ENCODE measurements at places on chromosomes 3 and 15.

DNA sequence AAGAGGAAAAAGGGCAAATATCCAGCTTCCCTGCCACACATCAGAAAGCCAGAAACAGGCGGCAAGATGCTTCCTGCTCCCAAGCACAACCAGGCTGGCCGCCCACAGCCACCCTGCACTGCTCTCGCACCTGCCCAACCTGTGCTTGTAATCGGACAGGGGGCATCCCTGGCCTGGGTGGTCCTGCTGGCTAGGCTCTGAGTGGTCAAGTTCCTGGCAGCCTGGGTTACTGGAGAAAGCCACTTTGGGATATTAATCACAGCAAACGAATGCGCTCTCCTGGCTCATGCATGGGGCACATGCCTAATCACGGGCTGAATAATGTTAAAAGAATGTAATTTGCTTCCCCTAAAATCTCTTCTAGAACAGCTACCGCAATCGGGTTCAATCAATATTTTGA is 442.4 kb downstream of the MCTP2 start:
- no peak for DNase-seq

DNA sequence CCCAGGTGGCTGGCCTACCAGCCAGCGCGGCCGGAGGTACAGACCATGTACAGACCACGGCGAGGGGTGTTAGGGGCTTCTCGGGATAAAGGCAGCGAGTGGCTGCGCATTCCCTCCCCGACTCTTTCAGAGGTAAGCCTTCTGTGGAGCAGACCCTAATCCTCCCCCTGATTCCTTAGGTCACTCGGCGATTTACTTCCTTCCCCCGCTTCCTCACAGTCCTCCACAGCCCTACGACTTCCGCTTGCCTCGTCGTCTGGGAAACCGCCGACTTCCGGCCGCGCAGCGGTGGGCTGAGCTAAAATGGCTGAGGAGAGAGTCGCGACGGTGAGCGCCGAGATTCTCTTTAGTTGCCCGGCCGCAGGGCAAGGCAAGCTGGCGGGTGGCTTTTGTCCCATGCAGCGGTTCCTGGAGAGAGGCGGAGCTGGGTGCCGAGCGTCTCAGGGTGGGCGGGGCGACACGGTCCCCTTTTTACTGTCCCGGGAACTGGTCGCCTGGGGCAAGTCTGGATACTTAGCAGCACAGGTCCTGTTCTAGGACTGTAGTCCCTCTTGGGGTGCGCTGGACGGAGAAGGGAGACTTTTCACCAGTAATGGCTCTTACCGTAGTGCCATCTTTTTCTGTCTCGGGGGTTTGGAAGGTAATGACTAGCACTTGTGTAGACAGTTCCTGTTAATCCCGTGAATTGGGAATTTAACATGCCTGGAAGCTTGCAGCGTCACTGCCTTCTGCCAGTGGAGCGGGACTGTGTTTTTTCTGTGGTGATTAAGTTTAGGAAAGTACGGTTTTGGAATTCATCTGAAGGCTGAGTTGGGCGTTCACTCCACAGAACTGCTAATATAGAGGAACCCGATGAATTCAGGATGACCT is at the start of the genes BBS4 and HIGD2B:
Gene BBS4, plus strand, starts transcription at position 283 of the 870 bp plus-strand sequence. Its CDS starts 21 bp downstream, at position 304.
Gene HIGD2B, minus strand, starts transcription at position 258 of the 870 bp plus-strand sequence. CDS start 9,808 bp downstream, outside the sequence.
- peak; percentile 97 for DNase-seq

GRCh38 chr3:157830556-157831236 is 275.5 kb downstream of the SHOX2 start:
- no peak for DNase-seq

DNA sequence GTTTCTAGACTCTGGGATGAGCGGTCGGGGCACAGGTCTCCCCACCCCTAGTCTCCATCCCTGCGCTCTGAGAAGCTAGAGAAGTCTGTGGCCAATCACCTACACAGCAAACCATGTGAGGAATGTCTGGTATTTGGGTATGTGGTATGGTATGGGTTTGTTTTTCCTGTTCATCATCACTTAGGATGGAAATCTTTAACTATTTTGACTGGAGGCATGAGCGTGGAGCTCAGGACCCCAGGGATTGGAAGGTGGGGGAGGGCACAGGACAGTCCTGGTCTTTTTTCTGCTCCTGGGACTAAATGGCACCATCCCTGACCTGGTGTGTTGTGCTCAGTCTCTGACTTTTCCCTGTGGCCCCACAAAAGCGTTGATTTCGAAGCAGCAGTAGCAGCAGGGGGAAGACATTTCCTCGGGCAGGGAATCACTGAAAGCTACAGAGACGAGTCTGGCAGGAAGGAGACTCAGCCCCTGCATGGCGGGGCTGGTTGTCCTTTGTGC is 191.7 kb upstream of the TPM1 start:
- no peak for DNase-seq

GRCh38 chr3:127967316-127967715 is 52.3 kb downstream of the KBTBD12 start:
- no peak for DNase-seq

DNA sequence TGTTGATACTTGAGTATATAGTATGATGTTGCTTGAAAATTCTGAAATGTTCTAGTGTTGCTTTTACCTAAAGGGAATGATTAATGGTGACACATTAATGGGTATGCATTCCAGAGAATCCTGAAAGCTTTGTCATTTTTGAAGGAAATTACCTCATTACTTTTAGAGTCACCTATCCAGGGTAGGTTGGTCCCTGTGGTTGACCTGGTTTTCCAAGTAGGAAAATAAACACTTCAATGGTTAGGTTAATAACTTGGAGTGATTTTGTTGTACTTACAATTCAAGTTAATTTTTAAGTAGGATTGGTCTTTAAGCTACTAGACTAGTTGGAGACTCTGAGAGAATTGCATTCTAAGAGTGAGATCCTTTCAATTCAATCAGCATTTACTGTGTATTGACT is 31.0 kb downstream of the MITF start:
- DNase-seq, result no peak

- DNase-seq, result no peak
These were observed 78.4 kb downstream of the B3GNT5 start for GRCh38 chr3:183331498-183331897.

GRCh38 chr3:128152419-128153155 is 694 bp upstream of the EEFSEC start:
- no peak for DNase-seq

GRCh38 chr3:43998370-43998835 is 243.3 kb upstream of the TOPAZ1 start:
- no peak for DNase-seq

DNA sequence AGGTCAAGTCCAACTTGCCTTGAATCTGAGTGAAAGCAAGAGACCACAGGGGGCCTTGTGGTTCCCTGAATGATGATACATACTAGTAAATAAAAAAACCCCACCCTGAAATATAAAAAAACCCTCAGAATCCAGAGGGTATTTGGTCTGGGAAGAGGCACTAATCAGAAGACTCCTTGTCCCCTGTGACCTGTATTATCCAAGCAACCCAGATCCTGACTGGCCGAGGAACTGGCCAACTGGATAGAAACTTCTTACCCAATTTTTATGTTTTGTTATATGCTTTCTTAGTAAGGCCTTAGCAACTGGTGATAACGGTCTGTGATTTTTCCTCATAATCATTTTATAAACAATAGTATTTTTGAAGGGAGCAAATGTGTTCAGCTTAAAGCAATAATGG is 17.5 kb downstream of the ABI3BP start:
- no peak for DNase-seq

GRCh38 chr3:122576174-122576940 is 1.1 kb upstream of the PARP15 start:
- peak; percentile 67 for DNase-seq

DNA sequence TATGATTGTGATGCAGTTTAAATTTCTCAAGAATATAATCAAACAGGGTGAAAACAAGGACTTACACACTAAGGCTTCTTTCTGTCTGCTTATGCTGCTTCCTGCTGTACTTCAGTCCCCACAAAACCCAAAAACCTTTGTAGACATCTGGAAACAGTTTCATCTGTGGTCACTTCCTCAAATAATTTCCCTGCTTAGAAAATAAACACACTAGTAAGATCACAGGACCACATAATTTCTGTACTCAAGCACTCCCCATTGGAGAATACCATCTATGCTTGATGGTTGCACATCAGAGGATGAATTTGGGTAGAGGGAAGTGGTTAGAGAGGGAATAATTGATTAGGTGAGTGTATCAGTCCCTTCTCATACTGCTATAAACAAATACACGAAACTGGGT is 266.2 kb downstream of the LSAMP start:
- no peak for DNase-seq

- peak; percentile 100 for DNase-seq
These were observed at the start of gene RFT1 for GRCh38 chr3:53130179-53131061. Gene RFT1 (minus strand): TSS chr3:53130435. CDS start chr3:53130400, 35 bp downstream.

GRCh38 chr15:67905628-67906027 is 65.8 kb upstream of the RNU6-1 start:
- DNase-seq, result no peak

- no peak for DNase-seq
These were observed 5.9 kb downstream of the FLNB start for GRCh38 chr3:58013973-58014649.

- no peak for DNase-seq
These were observed 767.0 kb downstream of the CADM2 start for GRCh38 chr3:85725809-85726208.

GRCh38 chr3:72721683-72722381 is 126.4 kb downstream of the SHQ1 start:
- no peak for DNase-seq

DNA sequence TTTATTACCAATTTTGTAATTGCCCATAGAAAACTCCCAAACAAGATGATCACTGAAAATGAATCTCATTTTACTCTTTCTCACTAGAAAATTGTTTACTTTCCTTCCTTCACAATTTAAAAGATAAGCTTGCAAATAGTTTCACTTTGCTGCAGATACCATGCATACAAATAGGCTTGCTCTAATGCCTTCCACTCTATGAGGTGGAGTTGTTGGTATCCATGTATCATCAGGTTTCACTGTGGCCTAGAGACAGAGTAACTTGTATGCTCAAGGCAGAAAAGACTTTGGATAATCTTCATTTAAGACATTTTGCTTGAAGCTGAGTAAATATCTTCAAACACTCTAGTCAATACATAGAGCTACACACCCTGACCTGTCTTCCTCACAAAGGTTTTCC is 60.8 kb downstream of the RYK start:
- no peak for DNase-seq

- DNase-seq, result no peak
These were observed 58.8 kb upstream of the GOLGA8B start for GRCh38 chr15:34642247-34642646.

- no peak for DNase-seq
These were observed 174.3 kb downstream of the SMAD6 start for GRCh38 chr15:66876421-66876730.

DNA sequence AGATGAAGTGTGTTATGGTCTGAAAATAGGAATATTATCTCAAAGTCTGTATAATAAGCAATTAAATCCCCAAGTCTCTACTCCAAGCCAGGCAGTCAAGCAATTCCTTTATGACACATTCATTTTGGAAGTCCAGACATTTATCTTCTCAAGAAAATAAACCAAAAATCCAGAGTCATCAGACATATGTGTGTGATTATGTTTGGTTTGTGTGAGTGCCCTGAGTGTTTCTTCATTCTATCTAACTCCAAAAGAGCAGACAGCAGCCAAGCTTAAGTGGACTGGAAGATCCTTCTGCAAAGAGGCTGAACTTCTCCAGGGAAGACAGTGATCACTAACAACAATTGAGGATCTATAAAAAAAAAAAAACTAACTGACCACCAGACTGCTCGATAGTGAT is 239.8 kb downstream of the STAG1 start:
- no peak for DNase-seq

GRCh38 chr3:23319366-23320312 is 116.5 kb downstream of the UBE2E2 start:
- no peak for DNase-seq

- no peak for DNase-seq
These were observed 525.5 kb upstream of the RGMA start for GRCh38 chr15:93614386-93615104.

DNA sequence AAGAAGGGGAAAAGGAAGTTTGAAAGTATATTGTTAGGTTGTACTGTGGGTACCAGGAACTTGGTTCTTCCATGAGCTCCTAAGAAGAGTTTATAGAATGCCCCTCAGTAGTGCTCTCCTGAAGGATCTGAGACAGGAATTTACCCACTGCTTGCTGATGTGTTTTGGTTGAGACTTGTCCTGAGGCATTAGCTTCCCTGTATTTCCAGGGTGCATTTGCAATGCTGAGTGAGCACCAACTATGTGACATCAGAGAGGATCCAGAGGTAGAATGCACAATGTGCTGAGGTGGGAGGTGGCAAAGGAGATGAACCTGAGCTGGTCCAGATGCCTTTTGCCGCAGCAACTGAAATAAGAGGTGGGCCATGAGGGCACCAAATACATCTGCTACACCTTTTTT is 64.3 kb upstream of the LRRC3B start:
- no peak for DNase-seq

DNA sequence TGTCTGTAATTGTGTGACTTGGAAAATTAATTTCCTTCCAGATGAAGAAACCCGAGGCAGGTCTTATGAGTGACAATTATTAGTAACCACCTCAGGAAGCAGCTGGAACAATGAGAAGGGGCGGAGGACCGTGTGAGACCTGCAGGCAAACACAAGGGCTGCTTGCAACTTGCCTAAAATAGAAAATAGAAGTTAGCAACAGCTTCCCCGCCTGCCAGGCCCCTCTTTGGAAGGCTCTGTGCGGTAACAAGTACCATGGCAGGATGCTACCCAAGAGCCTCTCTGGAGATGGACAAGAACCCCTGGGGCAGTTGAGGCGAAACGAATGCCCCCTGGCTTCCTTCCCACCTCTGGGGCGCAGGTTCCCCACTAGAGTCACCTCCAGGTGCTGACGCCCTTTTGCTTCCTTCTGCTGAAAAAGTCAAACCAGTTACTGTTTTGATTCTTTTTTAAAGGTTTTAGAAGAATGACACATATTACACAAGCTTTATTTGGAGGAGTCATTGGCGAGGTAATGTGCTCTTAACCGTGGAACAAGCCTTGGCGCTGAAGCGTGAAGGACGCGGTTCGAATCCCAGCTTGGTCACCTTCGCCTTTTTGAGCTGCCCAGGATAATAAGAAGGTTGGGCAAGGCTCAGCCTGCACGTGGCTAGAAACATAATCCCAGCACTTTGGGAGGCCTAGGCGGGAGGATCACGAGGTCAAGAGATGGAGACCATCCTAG is 47.0 kb upstream of the SYNM start:
- no peak for DNase-seq

DNA sequence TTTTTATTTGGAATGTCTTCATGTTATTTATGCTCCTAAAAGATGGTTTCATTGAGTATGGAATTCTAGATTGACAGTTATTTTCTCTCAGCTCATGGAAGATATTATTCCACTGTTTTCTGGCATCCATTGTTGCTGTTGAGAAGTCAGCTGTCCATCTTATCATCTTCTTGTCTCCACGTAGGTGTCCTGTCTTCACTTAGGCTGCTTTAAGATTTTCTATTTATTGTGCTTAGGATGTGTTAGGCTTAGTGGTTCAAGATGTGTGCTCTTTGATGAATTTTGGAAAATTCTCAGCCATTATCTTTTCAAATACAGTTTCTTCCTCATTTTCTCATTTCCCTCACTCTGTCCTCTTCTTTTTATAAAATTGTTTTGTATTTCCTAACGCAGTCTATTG is 52.0 kb downstream of the SNRK start:
- DNase-seq, result no peak

GRCh38 chr15:25775317-25775912 is 87.7 kb downstream of the ATP10A start:
- no peak for DNase-seq

Data from activated CD4-positive, alpha-beta T cell treated with anti-CD3 and anti-CD28 coated beads, Interleukin-2, amount 10 ng/mL, durations not matched to agents 24 days and 14 days (primary cell).